ENCODE measurements at places on chromosomes 2 and 18.

GRCh38 chr2:10688921-10689807, 611 bp downstream of the NOL10 start:
- DNase-seq: no peak

- DNase-seq: no peak
Observed at GRCh38 chr18:54684784-54685183, 93.7 kb downstream of the DYNAP start.

DNA sequence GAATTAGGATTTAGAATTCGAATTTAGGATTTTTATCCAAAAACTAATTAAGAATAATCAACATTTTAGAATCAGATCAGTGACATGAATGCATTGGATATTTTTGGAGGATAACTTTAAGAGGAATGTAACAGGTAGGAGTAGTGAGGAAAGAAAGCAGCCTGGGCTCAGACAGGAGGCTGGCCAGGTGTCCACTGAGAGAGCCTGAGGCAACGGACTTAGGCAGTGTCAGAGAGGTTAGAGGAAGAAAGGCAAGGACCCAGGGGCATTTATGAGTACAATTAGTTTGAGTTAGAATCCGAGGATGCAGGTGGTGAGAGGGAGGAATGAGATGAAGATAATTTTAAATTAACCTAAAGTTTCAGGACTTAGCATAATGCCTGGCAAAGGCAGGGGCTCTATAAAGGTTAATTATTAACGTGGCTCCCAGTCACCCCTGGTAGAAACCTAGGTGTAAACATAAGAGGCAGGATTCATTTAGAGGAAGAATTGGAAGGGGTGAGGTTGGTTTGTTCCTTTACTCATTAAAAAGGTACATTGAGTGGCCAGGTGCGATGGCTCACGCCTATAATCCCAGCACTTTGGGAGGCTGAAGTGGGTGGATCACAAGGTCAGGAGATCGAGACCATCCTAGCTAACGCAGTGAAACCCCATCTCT, 507.1 kb downstream of the TMEM182 start:
- DNase-seq: no peak

DNA sequence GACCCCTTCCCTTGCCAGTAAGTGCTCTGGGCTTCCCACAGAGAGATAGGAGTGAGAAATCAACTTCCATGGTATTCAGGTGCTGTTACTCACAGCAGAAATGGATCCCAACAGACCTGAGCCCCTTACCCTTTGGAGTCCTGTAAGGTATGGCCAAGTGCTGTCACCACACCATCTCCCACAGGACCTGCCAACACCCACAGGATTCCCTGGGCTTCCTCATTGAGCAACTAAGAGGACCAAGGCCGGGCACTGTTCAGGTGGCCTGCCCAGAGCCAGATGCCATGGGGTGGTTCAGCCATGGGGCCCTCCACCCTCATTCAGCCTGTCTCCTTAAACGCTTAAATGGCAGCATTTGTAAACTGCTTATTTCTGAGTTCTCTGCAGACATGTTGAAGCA, 166.2 kb downstream of the TRIM43 start:
- DNase-seq: no peak

DNA sequence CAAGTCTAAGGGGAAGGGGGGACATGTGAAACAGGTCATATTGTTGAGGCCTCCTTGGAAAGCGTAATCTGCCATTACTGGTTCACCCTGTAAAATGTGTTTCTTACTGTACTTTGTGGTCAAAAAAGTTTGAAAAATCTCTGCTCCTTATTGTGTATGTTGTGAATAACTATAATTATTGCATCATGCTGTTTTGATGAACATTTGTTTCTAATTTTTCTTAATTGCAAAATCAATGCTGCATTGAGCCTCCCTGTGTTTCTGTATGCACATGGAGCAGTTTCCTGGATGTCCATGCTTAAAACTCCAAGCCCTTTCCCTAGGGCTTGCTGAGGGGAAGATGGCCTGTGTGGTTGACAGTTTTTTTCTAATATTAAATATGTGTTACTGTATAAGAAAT, 158.6 kb downstream of the RNF144A start:
- DNase-seq: no peak

GRCh38 chr2:39632876-39633275, 32.8 kb upstream of the TMEM178A start:
- no peak for DNase-seq

DNA sequence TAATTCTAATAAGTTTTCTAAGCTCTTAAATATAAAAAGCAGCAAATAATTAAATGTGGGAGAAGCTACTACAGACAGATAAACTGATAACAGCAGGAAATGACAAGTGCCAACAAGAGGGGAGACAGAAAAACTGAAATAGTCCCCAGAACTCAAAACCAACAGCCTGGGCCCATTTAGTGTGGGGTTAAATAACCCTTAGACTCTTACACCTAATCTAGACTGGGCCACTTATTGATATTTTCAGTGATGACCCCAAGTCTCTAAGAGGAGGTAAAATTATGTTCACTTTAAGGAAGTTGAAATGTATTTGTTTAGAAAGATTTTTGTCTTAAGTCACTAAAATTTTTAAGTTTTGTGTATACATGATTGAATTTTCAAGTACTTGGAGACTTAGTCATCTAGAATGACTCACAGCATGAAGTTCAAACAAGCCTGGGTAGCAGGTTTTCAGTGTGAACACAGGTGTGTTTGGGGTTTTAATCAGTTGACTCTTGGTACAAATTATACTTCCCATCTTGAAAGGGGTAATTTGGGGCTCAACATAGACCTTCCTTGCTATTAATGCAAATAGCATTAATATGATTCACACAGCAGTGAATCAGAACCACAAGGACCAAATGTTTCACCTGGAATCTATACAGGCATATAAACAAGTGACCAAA, 54.9 kb upstream of the MYO3B start:
- DNase-seq: no peak

DNA sequence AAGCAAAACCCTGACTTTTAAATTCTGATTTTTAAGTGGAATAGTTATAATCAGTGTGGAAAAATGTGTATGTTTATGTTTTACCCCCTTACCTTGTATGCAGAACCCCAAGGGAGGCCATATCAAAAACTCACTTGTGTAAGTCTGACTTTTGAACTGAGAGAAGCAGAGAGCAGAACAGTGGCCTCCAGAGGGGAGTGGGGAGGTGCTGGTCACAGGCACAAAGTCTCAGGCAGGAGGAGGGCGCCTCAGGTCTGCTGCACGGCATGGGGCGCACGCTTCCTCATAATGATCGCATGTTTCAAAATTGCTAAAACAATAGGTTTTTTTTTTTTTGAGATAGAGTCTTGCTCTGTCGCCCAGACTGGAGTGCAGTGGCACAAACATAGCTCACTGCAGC, 127.8 kb downstream of the TPO start:
- DNase-seq: no peak

All from Ammon's horn (tissue), 1 donor.